ENCODE measurements at places on chromosomes 3 and 15.

GRCh38 chr15:35118960-35119359 lies 33.9 kb upstream of the NANOGP8 start:
- no peak for DNase-seq

- DNase-seq, result no peak
Measured at GRCh38 chr3:9032231-9032777, 69.0 kb upstream of the RAD18 start.

DNA sequence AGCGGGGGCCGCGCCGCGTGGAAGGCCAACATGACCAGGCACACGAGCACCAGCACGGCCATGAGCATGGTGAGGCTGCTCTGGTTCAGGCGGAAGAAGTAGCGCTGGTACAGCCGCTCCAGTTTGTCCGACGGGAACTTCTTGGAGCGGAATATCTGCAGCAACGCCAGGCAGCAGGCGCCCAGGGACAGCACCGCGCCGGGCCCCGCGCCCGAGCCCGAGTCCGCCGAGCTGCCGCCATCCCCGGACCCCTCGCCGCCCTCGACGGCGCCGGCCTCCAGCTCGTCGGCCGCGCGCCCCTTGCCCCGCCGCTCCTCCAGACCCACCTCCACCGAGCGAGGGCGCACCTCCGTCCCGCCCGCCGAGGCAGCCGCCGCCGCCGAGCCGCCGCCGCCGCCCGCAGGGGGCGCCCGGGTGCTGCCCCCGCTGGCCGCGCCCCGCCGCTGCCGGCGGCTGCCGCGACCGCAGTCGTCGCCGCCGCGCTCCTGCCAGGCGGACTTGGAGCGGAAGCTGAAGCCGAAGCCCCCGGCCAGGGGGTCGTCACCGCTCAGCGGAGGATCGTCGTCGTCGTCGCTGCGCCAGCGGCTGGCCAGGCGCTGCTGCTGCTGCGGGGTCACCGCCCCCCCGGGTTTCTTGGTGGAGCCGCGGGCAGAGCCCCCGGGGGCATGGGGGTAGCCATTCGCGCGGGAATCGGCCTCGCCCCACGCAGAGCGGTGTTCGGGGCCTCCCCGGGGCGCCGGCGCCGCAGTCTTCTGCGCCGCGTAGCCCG lies 957 bp downstream of the ADCY5 start:
- DNase-seq, result no peak

GRCh38 chr3:154969366-154969765 lies 110.8 kb upstream of the MME start:
- DNase-seq, result no peak

GRCh38 chr15:98013631-98014030 lies 53.1 kb downstream of the ARRDC4 start:
- no peak for DNase-seq

DNA sequence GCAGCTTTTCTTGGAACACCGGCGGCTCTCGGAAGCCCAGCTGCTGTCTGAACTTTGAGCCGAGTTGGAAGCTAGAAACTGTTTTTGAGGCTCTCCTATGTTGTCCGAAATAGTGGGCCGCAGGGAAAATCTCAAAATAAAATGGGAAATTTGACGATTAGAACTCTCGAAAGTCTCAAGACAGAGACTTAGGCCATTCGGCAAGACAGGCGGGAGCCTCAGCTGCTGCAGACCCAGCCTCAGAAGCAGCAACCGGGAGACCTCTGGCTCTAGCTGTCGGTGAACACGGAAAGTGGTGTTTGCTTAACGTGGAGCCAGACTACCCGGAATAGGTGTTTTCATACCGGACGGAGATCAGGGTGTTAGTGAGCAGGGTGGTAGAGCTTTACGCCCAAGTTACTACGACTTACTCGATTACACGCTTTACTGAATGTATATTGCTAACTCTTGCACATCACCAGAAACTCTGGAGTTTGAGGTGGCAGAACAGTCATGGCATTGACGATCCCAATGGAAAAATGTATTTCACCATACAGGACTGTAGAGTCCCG lies 357 bp upstream of the MAN2C1 start:
- no peak for DNase-seq

- no peak for DNase-seq
Measured at GRCh38 chr15:26475554-26475953, 297.3 kb downstream of the GABRB3 start.

GRCh38 chr3:172154768-172155664 lies 115.6 kb downstream of the FNDC3B start:
- no peak for DNase-seq

DNA sequence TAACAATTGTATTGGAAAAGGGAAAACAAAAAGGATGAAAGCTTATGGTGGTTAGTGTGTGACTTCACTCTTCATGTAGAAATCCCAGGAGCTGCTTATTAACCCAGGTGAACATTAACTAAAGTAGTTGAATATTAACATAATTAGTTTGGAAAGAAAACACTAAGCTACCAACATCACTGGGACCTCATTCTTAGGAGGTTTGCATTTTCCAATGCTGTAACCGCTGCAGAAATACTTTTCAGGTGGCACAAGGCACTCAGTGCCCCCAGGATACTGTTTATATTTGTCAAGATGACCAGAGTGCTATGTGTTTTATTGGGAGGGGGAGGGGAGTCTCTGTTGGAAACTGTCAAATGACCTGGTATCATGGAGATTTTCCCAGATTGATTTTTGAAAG lies 25.9 kb upstream of the VILL start:
- no peak for DNase-seq

GRCh38 chr3:15206662-15207576 lies 873 bp downstream of the CAPN7 start:
- peak; percentile 44 for DNase-seq

- DNase-seq, result peak; percentile 63
Measured at GRCh38 chr3:65901226-65901625, 137.5 kb downstream of the MAGI1 start.

GRCh38 chr3:155308831-155309230 lies 15.3 kb upstream of the STRIT1 start:
- no peak for DNase-seq

DNA sequence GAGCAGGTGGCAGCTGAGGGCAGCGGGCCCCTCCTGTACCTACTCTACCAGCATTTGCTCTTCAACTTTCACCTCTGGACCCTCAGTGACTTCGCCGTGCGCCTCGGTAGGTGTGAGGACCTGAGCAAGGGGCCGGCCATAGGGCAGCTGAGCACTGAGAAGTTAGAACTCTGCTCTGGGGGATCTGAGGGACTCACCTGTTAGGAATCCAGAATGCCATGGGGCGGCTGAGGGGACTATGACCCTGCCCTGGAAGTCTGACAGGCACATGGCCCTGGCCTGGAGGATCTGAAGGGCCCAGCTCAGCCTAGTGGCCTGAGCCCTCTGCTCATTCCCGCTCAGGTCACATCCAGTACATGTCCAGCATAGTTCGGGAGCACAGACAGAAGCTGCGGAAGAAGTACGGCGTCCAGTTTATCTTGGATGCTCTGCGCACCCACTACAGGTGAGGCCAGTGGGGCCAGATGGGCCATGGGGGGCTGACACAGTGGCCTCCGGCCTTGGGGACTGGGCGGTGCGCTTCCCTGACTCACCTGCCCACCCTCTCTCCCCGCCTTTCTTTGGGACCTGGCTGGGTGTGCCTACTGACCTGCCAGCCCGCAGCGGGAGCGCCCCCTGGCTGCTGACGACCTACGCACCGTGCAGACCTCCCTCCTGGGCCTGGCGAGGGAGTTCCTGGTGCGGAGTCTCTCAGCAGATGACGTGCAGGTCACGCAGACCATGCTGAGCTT lies 18.8 kb downstream of the NBEAL2 start:
- no peak for DNase-seq
